Left forelimb (tissue), 1 donor: ENCODE measurements at places on chromosomes 6 and 20.
A peak's percentile ranks its signal among the peaks of the same experiment; 100 is the strongest.

GRCh38 chr6:101578306-101578705, 184.8 kb downstream of the GRIK2 start:
- no peak for DNase-seq

- no peak for DNase-seq
These were observed 29.2 kb upstream of the PKHD1 start for GRCh38 chr6:52116605-52116948.

GRCh38 chr6:134676307-134677281, 273.3 kb downstream of the ALDH8A1 start:
- no peak for DNase-seq

- DNase-seq = no peak
These were observed 48.5 kb upstream of the CCDC167 start for GRCh38 chr6:37548067-37548674.

GRCh38 chr20:36394340-36394965, 88.3 kb downstream of the DLGAP4 start:
- no peak for DNase-seq

DNA sequence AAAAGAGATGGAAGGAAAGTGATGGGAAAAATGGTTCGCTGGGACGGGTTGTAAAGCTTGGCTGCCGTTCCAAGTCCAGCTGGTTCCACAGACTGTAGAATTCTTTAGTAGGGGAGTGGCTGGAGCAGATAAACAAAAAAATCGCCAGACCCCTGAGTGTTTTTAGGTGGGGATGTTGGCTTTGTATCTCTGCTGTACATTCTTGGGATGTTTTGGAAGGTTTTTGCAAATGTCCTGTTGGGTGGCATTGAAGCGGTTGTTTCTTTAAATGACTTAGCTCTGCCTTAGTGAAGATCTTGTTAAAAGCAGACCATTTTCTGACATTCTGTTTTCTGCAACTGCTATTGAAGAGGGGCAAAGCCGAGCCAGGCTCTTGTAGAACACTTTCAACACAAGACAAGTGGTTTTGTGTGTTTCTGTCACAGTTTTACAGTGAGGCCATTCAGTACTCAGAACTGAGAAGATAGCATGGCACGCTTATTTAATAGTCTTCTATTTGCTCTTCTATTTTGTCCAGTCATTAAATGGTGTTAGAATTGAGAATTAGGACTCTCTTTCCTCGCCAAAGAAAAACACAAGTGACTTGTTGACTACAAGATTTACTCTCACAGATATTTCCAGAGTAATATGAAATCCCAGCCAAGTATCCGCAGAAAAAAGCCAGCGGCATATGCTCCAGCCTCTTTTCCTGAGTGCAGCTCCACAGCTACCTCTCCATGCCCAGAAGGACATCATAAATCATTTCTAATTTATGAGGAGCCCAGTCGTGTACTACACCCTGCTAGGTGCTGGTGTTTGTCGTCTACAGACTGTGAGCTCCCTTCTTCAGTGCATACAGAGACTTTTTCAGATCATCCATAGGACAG, 65.8 kb downstream of the PHACTR2 start:
- peak; percentile 77 for DNase-seq

DNA sequence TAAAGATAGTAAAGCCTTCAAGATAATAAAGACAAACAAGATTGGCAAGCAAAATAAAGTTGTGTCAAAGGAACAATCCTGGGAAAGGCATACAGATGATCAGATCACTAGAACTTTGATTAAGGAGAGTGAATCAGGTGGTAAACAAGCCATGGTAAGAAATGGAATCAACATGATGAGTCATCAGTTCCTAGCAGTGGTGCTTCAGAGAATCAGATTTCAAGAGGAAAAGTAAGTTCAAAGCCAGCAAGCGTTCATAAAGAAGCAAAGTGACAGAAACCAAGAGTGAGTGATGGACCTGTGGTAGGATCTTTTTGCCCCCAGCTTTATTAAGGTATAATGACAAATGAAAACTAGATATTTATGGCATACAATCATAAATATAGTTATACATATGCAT, 340.4 kb downstream of the TPBG start:
- no peak for DNase-seq

DNA sequence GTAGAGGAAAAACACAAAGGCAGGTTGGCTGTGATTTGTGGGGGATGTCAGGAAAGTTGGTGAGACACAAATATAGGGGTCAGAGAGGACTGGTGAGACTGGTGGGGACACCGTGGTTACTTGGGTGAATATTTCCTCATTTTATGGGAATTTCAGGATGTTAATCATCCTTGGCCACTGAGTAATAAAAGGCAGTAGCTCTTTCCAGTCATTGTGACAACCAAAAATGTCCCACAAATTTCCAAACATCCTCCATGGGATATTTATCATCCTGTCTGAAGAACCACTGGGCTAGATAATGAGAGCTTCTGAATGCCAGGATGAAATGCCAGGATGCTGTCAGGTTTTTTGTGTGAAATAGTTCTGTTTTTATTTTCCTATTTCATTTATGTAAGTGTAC, 374.1 kb downstream of the CD109 start:
- DNase-seq = no peak

GRCh38 chr6:44645276-44645675, 257.8 kb downstream of the CDC5L start:
- DNase-seq = no peak

GRCh38 chr6:129555206-129555832, 154.7 kb downstream of the ARHGAP18 start:
- DNase-seq = no peak

GRCh38 chr6:132731086-132731485, 17.2 kb upstream of the VNN1 start:
- DNase-seq = no peak

DNA sequence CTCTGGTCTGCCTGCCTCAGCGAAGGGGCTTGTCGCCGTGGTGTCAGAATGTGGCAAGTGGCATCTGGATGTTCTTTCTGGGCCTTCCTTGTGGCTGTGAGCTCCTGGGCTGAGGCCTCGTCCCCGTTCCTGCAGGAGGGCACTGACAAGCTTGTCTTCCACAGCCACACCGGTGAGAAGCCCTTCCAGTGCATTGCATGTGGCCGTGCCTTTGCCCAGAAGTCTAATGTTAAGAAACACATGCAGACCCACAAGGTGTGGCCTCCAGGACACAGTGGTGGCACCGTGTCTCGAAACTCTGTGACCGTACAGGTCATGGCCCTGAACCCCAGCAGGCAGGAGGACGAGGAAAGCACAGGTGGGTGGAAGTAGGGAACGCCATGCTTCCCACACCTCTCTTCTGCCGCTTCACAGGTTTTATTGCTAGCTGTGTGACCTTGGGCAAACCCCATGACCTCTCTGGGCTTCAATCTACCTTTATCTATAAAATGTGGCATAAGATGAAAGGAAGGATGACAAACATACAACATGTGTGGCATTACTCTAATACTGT, 30.0 kb downstream of the ZNF341 start:
- no peak for DNase-seq

DNA sequence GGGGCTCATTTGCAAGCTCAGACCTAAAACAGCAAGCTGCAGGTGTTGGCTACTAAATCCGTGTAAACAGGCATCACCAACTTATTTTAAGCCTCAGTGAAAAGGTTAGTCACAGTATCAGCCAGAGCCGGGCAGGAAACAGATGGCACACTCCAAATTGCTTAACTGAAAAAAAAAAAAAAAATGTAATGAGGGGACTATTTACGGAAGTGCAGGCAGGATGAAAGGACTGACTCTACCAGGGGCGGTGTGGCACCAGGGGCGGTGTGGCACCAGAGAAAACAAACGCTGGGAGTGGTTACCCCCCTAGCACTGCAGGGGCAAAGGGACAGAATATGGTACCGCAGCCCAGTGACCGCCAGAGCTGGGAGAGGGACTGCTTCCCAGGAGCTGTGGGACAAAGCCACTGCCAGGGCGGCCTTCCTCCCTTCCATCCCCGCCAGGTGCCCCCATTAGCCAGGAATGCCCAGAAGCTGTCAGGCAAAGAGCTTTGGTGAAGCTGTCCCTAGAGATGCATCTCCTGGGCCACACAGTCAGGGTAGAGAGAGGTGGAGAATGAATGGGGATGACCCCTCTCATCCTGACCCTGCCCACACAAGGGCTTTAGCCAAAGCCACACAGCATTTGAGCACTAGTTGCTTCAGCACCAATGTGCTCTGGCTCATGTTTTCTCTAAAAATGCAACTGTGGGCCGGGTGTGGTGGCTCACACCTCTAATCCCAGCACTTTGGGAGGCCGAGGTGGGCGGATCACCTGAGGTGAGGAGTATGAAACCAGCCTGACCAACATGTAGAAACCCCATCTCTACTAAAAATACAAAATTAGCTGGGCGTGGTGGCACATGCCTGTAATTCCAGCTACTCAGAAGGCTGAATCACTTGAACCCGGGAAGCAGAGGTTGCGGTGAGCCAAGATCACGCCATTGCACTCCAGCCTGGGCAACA, 39.6 kb upstream of the GFOD1 start:
- no peak for DNase-seq

DNA sequence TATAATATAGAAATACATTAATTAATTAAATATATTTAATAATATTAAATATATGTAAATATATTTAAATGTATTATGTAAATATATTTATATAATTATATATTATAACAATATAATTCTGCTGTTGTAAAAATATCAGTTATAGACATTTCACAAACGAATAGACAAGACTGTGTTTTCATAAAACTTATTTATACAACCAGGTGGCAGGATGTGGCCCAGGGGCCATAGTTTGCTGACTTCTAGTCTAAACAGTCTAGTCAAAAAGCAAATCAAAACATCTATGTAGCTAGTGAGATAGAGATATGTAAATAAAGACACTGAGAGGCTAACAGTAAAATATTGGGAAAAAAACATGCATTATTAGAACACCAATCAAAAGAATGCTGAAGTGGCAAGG, 136.4 kb downstream of the TBXT start:
- no peak for DNase-seq

- no peak for DNase-seq
These were observed 16.9 kb upstream of the FANCE start for GRCh38 chr6:35435074-35435837.

- DNase-seq = no peak
These were observed 8.9 kb downstream of the RWDD1 start for GRCh38 chr6:116580198-116580597.

DNA sequence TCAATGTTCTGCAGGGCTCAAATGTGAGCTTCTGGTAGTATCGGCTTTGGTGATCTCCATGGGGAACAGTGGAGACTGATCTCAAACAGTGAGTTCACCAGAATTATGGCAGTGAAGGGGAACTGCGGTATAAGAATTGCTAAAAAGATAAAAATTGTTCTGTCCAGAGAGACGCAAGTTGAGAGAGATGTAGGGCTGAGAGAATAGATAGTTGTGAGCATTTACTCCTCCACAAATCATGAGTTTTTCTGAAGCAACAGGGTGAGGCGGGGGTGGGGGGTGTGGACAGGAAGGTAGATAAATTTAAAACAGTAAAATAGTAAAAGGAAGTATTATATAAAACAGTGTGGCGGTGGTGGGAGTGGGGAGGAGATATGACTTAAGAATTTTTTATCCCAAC, 98.6 kb upstream of the NEDD9 start:
- DNase-seq = no peak

DNA sequence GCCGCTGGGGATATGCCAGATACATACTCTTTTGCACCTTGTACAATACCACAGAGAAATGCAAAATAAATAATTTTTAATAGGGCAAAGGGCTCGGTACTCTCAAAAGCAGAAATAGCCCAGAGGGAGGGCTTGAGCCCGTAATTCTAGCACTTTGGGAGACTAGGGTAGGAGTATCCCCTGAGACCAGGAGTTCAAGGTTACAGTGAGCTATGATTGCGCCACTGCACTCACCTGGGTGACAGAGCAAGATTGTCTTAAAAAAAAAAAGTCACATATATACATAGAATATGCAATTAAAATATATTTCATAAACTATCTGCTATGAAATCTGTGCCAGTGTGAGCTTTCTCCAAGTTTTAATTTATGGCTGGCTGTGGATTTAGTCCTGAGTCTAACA, 818 bp upstream of the TRMT11 start:
- DNase-seq = no peak

GRCh38 chr6:170173335-170173881, 117.5 kb downstream of the DLL1 start:
- DNase-seq = no peak

GRCh38 chr6:139152088-139152891, 17.4 kb downstream of the HECA start:
- no peak for DNase-seq

DNA sequence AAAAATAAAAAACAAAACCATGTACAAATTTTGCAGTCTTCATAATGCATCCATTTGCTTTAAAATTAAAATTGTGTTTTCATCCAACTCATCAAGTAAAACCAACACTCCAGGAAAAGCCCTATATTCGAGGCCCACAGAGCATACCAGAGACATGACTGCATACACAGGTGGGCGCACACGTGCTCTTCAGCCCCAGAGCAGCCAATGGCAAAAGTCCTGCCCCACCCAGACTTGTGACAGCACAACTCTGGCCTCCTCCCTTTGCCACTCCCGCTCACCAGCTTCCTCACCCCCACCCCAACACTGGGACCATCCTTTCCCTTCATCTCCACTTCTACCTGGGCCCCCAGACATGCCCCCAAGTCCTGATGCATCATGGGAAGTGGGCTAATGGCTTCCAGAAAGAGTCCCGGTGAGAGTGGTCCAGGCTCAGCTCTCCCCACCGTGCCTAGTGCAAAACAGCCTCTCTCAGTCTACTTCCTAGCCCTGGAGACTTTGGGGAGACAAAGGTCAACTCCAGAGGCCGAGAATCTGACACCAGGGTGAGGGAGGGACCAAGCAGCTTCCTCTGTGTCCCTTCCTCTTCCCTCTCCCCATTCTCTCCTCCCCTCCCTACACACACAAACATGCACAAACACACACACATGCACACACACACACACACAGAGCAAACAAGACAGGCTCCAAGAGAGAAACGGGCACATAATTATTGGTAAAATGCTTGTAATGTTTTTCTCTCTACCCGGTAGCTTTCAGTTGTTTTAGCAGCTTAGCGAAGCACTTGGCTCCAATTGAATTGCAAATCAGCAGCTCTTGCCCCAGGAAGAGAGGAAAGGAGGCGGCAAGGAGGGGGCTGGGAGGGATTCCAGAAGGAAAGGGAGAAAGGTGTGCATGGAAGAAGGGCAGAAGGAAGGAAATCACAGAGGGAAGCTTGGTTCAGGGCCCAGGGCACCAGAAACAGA, 14.3 kb downstream of the GRM4 start:
- DNase-seq = no peak

GRCh38 chr6:77264970-77265369, 198.3 kb downstream of the HTR1B start:
- DNase-seq = no peak
